NCI-H460 (cell line): ENCODE measurements at places on chromosomes 3 and 15.

DNA sequence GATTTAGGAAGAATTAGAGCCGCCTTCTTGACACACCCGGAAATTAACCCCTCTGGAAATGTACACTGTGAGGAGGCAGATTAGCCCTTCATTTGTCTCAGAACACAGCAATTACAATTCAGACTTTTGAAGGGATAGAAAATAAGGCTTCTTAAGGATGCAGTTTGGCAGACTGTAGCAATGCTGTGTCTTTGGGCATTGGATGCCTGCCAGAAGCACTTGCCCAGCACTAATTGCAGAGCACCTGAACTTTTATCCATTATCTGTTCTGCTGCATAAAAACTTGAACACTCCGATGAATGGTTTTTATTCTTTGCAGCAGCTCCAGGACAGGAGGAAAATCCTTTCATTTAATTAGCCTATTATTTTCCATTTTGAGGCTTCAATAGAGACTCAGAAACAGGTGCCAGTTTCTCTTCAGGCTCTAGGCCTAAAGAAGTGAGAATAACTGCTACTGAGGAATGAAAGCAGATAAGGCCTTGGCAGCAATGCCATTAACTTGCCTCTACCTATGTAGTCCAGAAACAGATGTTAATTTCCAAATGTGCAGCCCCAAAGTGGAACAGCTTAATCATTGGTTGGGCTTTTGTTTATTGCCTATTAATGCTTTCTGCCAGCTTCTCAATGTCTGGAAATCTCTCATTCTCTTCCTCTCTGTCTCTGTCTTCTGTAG, 418.5 kb downstream of the NSUN3 start:
- DNase-seq, result no peak

GRCh38 chr15:27232876-27233275, 261.9 kb downstream of the GABRG3 start:
- no peak for DNase-seq

DNA sequence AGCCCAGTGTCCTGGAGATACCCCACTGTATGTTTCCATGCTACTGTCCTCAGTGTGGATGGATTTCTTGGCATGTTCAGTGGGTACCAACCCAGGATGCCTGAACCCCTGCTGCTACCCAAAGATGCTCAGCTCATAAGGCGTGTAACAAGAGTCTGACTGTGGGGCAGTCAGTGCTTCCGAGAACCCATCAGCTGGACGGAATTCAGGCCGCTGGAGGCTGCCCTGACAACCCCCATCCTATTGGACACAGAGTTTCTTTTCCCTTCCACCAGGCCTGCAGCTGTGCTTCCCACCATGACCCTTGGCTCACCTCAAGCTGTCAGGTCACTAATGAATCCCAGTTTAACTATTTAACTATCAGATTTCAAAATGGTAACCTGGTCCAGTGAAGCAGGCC, 224.1 kb upstream of the FEZF2 start:
- DNase-seq, result no peak

DNA sequence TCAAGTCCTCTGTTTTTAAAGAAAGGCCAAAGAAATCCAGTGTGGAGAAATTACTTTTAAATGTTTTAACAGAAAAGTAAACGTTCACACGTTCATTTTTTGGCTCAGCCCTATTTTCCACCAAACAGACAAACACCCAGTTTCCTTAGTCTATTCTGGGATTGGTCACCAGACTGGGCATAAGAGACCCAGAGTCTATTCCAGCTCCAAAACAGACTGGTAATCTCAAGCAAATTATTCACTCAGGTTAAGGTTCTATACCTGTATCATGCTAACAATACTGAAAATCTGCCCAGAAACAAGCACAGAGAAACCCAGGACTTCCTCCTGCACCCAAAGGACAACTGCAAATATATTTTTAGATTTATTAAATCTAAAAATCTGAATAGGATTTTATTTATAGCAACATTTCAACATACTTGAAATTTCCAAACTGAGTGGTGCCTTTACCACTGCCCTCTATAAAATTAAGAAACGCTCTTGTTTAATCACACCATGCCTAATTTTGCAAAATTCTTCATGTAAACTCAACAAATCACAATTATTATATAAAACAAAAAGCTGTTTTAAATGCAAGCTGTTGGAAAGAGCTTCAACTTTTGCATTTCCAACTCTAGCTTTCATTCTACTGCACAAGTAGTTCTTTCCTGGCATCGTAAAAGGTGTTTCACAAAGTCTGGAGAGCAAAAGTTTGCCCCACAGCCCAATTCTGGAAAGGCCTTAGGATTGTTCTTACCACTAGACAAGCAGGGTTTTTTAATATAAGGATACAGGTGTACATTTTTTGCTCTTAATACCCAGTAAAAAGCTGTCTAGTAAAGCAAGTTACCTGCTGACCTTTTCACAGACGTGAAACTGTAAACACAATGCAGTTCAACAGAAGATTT, 18.7 kb downstream of the ZNF148 start:
- no peak for DNase-seq

GRCh38 chr3:76051145-76051544, 265.8 kb upstream of the ZNF717 start:
- no peak for DNase-seq

- DNase-seq, result no peak
These were observed 194.7 kb downstream of the NR1D2 start for GRCh38 chr3:24139463-24140412.

- no peak for DNase-seq
These were observed 504.2 kb upstream of the PROK2 start for GRCh38 chr3:72288955-72289691.

GRCh38 chr3:141111364-141112155, 60.4 kb downstream of the SPSB4 start:
- DNase-seq, result no peak
